ENCODE measurements at places on chromosomes 3 and 15. TPM values are rescaled to one million over a fixed set of nuclear protein-coding genes. Genes with fewer than 3 reads are reported as not detected.

GRCh38 chr15:29558261-29558660 is 264.0 kb downstream of the TJP1 start:
- no peak for DNase-seq

Gene MANF
- 108 TPM for total RNA-seq

- no peak for DNase-seq
These were observed 50.9 kb upstream of the MAP3K13 start for GRCh38 chr3:185311991-185312390.

DNA sequence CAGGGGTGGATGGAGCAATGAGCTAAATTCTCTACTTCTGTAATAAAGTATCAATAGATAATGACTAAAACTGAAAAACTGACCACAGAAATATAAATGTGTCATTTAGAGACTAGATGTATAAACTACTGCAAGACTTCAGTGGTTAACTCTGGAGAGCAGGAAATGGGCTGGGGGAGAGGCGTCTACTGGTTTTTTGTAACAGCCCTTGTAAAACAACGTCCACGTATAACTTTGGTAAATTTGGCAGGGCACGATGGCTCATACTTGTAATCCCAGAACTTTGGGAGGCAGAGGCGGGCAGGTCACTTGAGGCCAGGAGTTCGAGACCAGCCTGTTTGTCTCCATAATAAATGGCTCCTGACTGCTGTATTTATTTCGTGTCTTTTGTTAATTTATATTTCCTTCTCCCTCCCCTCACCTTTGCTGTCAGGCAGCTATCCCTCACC is 12.5 kb downstream of the RAB27A start:
- no peak for DNase-seq
